ENCODE measurements at places on chromosomes 7 and 10. TPM values are rescaled to one million over a fixed set of nuclear protein-coding genes. Genes with fewer than 3 reads are reported as not detected.

COL28A1 gene
- total RNA-seq: 5.5 TPM

MSMB gene
- total RNA-seq: not detected

NRAP gene
- 13.0 TPM for total RNA-seq

ZFAND4 gene
- 33.2 TPM for total RNA-seq

SFMBT2 gene
- 18.4 TPM for total RNA-seq

PLAU gene
- 8.1 TPM for total RNA-seq
